ENCODE measurements at places on chromosomes 6 and 20.

GRCh38 chr20:23159947-23160318, 73.8 kb upstream of the CD93 start:
- peak; percentile 63 for DNase-seq

- peak; percentile 58 for DNase-seq
These were observed 512 bp downstream of the TAP1 start for GRCh38 chr6:32852844-32853540.

DNA sequence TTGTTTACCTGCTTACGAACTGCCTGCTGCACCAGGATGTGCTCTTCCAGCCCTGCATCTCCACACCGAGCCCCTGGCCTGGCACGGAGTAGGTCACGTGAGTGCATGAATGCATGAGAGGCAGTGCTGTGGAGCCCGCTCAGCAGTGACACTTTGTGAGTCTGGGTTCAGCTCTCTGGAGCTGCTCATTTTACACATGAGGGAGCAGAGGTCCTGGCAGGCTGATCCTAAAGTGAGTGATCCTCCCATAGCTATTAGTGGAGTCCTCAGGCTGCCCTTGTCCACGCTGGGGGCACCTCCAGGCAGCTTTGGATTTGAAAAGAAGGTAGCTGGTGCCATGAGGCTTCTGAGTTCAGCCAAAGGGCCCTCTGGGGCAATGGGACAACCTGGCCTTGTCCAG, 64.2 kb downstream of the EDN3 start:
- DNase-seq, result no peak

- DNase-seq, result no peak
These were observed 29.6 kb downstream of the NPEPL1 start for GRCh38 chr20:58721951-58722778.

DNA sequence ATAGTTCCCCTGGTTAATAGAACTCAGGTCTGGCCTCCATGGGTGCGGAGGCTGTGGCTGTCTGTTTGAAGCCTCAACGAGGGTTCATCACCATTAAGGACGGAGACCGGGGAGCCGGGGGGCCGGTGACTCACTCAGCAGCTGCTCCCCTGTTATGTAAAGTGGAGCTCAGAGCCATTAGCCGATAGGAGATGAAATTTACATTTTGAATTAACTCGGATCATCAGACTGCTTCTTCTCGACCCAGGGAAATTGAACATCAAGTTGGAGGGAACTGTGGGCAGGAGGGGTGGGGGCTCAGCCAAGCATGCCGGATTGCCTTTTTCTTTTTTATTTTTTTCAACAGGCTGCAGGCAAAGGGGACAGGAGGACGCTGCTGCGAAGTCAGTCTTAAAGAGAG, 12.3 kb downstream of the PCK1 start:
- no peak for DNase-seq

GRCh38 chr20:6468423-6469116, 298.9 kb upstream of the BMP2 start:
- no peak for DNase-seq

GRCh38 chr6:157107915-157108651, 215.2 kb downstream of the TMEM242 start:
- no peak for DNase-seq

- DNase-seq, result no peak
These were observed 170.0 kb downstream of the VEGFA start for GRCh38 chr6:43940071-43940392.

- DNase-seq, result no peak
These were observed 138.7 kb downstream of the RFPL4B start for GRCh38 chr6:112485827-112486212.

DNA sequence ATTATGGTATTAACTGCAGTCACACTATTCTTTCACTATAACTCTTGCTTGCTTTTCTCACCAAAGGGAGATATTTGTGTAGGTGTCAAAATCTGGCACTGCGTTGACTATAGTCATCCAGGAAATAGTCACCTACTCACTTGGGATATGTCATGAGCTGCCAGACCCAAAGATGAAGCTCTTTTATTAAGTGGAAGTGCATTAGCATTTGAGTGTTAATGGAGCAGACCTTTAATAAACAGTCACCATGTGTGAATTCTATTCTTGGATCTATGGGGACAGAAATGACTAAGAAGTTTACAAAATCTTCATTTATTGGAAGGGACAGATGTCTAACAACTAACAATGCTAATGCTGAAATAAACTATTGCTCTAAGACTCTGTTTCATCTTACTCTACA, 130.1 kb upstream of the NEDD9 start:
- no peak for DNase-seq

DNA sequence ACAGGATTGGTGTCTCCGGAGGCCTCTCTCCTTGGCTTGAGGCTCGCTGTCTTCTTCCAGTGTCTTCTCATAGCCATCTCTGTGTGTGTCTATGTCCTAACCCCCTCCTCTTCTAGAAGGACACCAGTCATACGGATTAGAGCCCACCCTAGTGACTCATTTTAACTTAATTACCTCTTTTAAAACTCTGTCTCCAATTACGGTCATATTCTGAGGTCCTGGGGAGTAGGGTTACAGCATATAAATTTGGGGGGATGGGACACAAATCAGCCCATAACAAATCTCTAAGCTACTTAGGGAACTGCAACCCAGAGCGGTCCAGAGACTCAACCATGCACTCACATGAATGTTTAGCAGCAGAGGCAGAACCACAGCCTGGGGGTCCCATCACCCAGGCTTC, 56.1 kb upstream of the SASH1 start:
- DNase-seq, result no peak
